ENCODE measurements at places on chromosomes 3 and 15.

GRCh38 chr3:128078322-128078721, 26.1 kb downstream of the SEC61A1 start:
- peak; percentile 58 for DNase-seq

DNA sequence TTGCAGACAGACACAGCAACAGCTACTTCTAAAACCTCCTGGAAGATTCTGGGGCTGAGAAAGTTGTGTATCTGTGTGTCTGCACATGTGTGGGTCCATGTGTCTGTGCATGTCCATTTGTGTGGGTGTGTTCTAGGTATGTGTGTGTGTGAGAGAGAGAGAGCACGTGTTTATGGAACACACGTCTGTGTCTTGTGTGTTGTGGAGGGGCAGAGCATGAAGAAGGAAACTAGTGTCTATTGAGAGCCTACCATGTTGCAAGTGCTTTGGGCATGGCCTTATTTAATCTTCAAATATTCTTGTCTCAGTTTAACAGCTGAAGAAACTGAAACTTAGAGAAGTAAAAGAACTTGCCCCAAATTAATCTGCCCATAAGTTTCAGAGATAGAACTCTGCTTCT, 327.5 kb downstream of the UACA start:
- DNase-seq, result no peak

GRCh38 chr3:189842681-189843602, 211.8 kb downstream of the TP63 start:
- no peak for DNase-seq

- DNase-seq, result no peak
These were observed 192.2 kb downstream of the SUCLG2 start for GRCh38 chr3:67462187-67462586.

GRCh38 chr3:49668414-49668797, 5.7 kb upstream of the APEH start:
- no peak for DNase-seq

GRCh38 chr3:195908694-195909581, 587 bp upstream of the TNK2 start:
- no peak for DNase-seq

DNA sequence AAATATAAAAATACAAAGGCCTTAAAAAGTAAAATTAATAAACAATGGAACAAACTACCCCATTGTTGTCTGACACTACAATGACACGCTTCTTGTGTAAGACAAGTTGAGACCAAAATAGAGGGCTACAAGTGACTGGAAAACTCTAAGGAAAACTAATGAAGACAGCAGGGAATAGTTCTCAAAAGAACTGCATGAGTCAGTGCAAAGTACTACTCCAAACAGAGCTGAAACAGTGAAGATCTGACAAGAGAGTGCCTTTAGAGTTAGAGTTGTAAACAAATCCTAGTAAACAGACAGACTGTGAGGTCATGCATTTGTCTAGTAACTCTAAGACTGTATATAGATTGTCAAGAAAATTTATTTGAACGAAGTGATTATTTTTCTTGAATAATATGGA, 233.9 kb downstream of the BBX start:
- DNase-seq, result no peak

- DNase-seq, result no peak
These were observed 38.3 kb upstream of the IQCF6 start for GRCh38 chr3:51817375-51817774.

GRCh38 chr15:45572617-45573016, 14.6 kb upstream of the BLOC1S6 start:
- no peak for DNase-seq

Measured in coronary artery (tissue), 2 donors.